NCI-H1694 (cell line): ENCODE measurements at places on chromosomes 3 and 15.

GRCh38 chr3:22980346-22980745 lies 222.8 kb upstream of the UBE2E2 start:
- DNase-seq: no peak

DNA sequence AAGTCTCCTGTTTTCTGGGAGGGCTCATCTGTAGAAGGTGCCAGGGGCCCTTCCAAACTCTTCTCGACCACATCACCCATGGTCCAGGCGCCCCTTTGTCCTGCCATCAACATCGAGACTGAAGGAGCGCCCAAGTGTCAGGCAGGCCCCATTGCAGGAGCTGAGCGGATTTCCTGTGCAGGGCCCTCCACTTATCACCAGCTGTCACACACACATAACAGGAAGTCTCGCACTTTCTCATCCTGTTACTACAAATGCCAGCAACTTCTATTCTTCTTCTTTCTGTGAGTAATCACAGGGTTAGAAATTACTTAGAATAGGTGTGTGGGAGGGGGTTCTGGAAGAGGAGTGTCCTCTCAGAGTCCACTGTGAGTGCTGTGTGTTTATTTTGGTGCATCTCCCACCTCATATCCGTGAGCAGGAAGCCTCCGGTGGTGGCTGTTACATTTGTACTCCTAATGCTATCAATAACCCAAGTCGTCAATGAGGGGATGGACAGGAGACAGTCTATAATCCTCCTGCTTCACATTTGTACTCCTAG lies at the start of gene KLHL6:
Gene KLHL6 (minus strand): TSS at position 166 of the 541 bp plus-strand sequence. CDS start 53 bp downstream, at position 113.
- DNase-seq: no peak

GRCh38 chr3:181919375-181919774 lies 207.7 kb downstream of the SOX2 start:
- DNase-seq: no peak

DNA sequence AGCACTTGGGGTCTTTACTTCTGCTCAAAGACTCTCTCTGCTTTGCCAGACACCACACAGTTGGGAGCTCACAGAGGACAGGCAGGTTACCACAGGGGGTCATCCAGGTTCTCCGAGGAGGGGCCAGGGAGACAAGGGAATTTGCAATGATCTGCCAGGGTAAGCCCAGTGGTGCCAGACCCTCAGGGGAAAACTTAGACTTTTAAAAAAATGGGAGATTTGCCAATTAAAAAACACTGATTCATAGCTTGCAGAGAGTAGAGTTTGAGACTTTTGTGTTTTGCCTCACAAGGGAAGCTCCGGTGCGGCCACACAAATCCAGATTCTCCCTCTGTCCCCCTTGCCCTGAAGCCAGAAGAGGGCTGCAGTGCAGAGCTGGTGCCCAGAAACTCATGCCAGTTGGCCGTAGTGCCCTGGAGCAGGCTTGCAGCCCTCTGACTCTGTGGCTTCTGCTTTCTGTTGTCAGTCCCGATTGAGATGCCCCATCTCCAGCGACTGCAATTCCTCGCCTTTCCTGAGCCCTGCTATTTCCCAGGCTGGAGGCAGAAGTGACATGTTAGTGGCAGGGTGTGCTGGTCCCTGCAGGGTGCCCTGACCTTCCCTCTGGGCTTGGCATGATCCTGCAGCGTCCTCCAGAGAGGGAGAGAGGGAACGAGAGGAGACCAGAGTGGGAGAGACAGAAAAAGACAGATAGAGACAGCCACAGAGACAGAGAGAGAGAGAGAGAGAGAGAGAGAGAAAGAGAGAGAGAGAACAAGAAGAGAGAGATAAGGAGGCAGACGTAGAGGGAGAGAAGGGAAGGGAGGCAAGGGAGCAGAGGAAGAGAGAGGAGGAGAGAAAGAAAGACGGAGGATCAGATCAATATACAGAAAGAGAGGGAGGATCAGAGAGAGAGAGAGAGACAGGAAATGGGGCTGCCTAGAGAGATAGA lies 46.0 kb downstream of the RHCG start:
- DNase-seq: no peak

GRCh38 chr3:110620118-110620517 lies 451.5 kb upstream of the NECTIN3 start:
- no peak for DNase-seq

- DNase-seq: no peak
Measured at GRCh38 chr3:38563886-38564270, 67.7 kb downstream of the EXOG start.

GRCh38 chr15:74010929-74011540 lies 16.5 kb downstream of the PML start:
- no peak for DNase-seq

DNA sequence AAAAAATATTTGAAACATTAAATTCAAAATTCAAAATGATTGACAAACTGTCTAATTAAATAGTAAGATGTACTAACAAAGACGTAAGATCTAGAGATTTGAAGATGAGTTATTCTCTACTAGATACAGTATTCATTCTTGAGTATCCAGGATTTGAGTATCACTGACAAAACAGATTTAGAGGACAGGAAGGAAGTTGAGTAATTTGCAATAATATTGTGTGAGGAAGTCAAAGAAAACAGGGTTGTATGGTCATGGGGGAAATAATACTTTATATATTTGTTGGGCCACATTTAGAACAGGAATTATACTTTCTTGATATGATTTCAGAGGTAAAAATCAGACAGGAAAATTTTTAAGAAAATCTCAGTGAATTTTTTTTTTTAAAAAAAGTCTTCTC lies 393.1 kb upstream of the CDIN1 start:
- no peak for DNase-seq

GRCh38 chr3:36075491-36075890 lies 304.8 kb upstream of the STAC start:
- DNase-seq: no peak

DNA sequence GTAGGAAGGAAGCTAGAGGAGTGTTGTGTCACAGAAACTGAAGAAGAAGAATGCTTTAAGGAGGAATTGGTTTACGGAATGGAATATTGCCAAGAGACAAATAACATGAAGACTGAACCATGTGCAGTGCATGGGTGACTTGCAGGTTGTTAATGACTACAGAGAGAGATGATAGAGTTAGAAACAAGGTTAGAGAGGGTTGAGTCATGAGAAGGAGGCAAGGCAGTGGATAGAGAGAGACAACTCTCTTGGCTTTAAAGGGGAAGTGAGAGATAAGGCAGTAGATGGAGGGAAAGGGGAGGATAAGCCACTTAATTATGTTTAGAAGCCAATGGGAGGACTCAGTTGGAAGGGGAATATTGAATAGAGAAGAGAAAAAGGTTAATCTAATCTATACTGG lies 119.3 kb upstream of the CCNL1 start:
- DNase-seq: no peak

DNA sequence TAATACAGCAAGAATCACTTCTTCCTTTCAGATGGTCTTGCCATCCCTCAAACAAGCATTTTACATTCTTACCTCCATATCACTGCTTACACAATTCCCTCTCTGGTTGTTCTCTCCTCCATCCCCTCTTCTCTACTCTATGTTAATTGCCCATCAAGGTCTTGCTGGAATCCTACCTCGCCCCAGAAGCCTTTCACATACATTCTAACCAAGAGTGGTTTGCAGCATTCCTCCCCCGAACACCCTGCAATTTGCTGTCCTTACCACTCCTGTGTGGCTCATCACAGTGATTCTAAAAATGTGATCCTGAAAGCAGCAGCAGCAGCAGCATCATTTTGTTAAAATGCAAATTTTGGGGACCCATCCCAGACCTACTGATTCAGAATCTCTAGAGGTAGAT lies 30.6 kb downstream of the TNIK start:
- no peak for DNase-seq

DNA sequence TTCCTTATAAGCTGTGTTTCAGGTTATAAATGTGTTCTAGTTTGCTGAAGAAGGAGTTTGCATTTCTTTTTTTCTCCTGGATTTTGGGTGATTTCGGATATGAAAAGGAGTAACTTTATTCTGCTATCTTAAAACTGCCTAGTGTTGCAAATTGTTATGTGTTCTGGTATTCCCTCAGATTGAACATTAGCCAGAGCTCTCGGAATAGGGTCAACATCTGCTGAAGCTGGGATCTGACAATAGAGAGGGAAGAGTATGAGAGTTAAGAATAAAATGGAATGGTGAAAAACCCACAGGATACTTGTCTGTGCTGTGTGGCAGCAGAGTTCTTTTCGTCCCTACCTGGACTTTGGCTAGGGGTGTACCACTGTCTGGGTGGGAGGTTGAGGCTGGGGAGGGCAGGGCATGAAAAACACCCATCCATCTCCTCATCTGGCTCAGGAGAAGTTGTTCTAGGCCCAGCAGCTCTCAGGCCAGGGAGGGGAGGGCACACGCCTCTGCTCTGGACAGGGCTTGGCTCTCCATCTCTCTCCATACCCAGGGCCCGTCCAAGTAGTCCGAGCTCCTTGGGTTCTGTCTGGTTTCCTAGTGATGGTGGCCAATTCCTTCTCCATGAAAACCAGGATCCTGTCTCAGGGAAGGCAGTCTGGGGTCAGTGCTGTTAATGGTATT lies 13.2 kb downstream of the SPSB4 start:
- DNase-seq: no peak

DNA sequence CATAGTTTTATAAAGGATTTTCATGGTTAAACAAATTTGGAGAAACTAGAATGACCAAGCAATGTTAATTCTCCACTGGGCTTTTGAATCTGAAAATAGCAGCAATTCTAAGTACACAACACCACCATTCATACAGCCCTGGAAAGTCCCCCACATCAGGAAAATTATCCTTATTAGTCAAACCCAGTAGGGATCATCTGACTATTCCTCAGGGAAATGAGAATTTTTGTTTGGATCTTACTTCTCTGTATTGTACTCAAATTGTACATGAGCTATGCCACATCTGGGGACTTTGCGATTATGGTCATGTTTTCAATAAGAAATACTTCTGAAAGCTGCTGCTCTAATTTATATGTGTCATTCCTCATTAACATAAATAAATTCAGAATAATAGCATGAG lies 46.0 kb downstream of the RARB start:
- no peak for DNase-seq

GRCh38 chr3:196274585-196274984 lies 12.9 kb downstream of the PCYT1A start:
- DNase-seq: no peak

DNA sequence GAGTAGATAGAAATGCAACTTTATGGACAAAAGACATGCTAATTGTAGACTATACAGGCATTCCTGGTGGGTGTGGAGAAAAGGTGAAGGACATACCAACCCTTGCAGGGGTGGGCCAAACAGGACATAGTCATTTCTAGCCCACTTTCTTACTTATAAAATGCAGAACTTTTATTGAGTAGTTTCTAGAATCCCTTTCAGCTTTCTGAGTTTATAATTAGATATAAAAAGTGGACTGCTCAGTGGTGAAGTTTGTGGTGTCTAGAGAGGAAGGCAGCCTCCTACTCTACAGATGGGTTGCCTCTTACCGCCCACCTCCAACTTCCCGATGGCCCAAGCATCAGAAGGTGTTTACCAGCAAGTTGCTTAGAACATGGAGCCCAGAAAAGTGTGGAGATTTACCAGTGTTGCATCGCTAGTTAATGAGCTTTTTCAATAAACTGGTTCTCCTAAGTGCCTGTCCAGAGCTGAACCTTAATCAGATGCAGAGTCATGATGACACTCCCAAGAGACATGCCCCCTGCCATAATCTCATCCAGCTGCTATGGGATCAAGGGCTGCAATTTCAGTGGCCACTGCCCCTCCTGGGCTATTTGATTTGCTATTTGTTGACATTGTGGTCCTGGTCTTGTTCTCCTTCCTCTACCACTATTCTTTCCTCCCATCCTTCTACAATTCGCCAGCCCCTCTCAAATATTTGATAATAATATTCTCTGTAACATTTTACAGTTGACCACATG lies 77.5 kb upstream of the STRIT1 start:
- no peak for DNase-seq

- DNase-seq: no peak
Measured at GRCh38 chr3:168812234-168812633, 716.5 kb upstream of the GOLIM4 start.

DNA sequence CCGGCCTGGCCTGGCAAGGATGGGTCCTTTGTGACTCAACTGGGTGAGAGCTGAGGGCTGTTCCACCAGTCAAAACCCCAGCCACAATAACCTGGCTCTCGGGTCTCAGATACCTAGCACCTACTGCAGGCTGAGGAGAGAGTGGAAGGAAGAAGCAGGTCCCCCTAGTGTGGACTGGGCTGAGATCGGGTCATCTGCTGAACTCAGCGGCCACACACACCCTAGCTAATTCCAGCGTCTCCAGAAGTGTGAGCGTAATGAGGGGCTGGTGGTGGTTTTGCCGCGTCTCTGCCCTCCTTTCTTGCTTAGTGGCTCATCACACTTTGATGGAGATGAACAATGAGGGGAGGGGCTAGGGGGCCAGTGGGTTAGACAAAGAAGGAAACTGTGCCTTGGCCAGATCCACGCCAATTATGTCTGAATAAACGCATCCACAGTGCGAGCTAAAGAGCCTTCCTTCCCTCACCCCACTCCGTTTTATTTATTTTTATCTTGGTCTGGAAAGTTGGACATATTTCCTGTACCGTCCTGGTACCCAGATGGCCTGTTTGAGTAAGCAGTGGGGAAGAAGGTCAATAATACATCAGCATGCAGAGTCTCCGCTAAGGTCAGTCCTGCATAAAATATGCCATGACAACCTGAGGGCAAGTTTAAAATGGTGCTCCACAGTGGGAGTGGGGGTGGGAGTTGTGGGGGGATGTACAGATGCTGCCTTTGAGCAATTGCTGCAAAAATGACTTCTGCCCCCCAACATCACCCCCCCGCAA lies 370.0 kb downstream of the WDR72 start:
- DNase-seq: no peak

DNA sequence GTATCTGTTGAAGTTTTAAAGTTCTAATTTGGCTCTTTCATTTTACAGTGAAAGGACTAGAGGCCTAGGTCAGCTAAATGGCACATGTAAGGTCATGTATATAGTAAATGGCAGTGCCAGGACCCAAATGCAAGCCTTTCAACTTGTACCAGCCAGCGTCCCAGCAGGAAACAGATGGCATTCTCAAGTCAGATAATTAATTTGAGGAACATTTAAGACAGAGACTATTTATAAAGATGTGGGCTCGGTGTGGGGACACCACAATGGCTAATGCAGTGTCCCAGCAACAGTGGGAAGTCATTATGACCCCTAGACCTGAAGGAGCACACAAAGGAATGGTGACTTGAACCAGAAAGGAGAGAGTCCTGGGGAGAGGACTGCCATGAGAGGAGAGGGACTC lies 6.1 kb downstream of the MINDY4B start:
- DNase-seq: no peak

DNA sequence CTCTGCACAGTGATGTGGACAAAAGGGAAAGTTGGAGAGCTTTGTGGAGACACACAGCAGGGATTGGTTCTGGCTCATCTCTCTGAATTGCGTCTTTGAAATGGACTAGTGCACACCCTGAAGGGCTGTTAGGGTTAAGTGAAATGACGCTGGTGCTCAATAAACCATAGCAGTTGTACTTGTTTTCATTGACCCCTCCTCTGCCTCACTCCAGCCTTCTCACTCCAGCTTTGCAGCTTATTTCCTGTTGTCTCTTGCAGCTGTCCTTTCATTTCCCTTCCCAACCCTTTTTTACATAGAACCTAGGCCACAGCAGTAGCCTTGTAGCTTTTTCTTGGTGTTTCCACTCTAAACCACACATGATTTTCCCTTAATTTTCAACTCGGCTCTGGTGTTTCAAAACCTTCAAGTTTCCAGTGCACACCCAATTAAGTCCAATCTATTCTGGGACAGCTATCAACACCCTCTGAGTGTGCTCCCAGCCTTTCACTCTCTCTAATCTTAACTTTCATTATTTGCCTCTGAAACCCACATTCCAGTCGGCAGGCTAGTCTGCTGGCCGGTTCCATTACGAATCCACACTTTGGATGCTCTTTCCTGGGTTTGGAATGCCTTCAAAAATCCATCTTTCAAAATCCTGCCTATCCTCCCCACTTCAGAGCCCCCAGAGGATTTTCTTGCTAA lies 6.4 kb downstream of the C3orf52 start:
- no peak for DNase-seq

GRCh38 chr3:195801251-195802183 lies 10.2 kb downstream of the MUC4 start:
- no peak for DNase-seq
